Right lobe of liver (tissue), 6 donors: ENCODE measurements at places on chromosomes 7 and 10. TPM values are rescaled to one million over a fixed set of nuclear protein-coding genes. Genes with fewer than 3 reads are reported as not detected.

- H3K27ac ChIP-seq = no peak overlapping the region
- no peaks in the 10 kb centered on the region for H3K4me1 ChIP-seq
- no peak overlapping the region for H3K4me3 ChIP-seq
- DNase-seq = no peak
- no peaks in the 10 kb centered on the region for H3K27me3 ChIP-seq
Measured at GRCh38 chr7:30522159-30522558, 17.5 kb upstream of the GGCT start.

DNA sequence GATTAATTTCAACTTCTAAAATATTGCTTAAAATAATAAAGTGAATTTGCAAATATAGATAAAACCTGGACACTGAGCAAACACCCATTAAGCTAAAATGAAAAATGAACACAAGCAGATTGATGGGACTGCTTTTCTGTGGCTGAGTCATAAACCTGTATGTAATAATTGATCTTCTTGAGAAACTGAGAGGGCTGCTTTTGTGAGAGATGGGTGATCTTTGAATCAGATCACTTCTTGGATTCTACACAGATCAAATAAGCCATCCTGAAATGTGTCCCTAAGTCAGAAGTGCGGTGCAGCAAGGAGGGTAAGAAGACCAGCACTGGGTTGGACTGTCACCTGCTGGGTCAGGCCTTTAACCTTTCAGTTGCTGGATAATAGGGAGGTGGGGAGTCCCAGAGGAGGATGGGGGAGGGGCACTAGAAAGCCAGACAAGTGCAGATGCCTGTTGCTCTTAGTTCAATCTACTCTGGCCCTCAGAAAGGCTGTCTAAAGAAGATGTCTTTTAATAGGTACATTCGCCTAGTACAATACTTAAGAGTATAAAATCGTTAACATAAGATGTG lies 178.2 kb upstream of the NAMPT start:
- H3K36me3 ChIP-seq = no peaks in the 10 kb centered on the region
- H3K27ac ChIP-seq = no peak overlapping the region
- H3K27me3 ChIP-seq = no peaks in the 10 kb centered on the region
- no peak overlapping the region for H3K4me3 ChIP-seq
- H3K4me1 ChIP-seq = no peaks in the 10 kb centered on the region

GRCh38 chr10:58998924-58999713 lies 177.3 kb upstream of the PHYHIPL start:
- H3K27ac ChIP-seq = peak overlapping the region; percentile 95
- no peaks in the 10 kb centered on the region for H3K27me3 ChIP-seq
- peaks cover 37% of the 10 kb centered on the region for H3K4me1 ChIP-seq
- peak; percentile 86 for DNase-seq

- no peak overlapping the region for H3K4me3 ChIP-seq
- no peaks in the 10 kb centered on the region for H3K4me1 ChIP-seq
Measured at GRCh38 chr7:79489371-79489770, 35.9 kb upstream of the MAGI2 start.

DNA sequence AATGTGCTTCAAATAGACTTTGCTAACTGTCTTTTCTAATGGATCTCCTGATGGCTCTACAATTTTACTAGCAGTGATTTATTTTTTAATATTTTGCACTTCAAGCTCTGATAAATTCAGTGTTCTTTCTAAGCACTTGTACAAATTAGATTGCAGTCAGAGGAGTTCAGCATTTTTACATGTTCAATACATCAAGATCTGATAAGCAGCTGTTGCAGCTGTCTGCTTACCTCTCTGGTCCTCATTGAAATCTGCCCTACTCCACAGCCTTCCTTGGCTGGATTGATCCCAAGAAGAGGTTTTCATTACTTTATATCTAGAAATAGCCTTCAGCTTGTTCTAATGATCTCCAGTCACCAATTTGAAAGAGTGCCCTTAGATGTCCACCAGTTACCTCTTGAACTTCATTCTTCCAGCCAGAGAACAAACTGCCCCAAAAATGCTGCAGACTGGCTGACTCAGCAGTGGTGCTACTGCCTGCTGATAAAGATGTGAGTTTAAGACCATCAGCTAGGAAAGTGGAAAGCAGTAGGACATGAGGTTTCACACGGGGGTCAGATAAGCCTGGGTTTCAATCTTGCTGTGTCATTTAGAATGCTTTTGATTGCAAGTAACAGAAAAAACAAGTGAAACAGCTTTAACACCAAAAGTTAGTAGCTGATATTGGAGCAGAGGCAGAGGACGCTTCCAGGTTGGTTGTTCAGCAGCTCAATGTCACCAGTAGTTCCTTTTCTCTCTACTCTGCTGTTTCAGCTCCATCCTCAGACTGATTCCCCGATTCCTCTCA lies 350.9 kb upstream of the NPVF start:
- no peak overlapping the region for H3K27ac ChIP-seq
- no peaks in the 10 kb centered on the region for H3K4me1 ChIP-seq
- H3K4me3 ChIP-seq = no peak overlapping the region
- DNase-seq = no peak
- no peaks in the 10 kb centered on the region for H3K27me3 ChIP-seq
- no peaks in the 10 kb centered on the region for H3K36me3 ChIP-seq

- H3K4me3 ChIP-seq = no peak overlapping the region
- peak; percentile 59 for DNase-seq
Measured at GRCh38 chr7:41459623-41460261, 243.1 kb downstream of the INHBA start.

GRCh38 chr10:78170026-78170475 lies 136.4 kb downstream of the RPS24 start:
- H3K4me1 ChIP-seq = no peaks in the 10 kb centered on the region
- no peaks in the 10 kb centered on the region for H3K36me3 ChIP-seq
- no peak overlapping the region for H3K27ac ChIP-seq
- H3K27me3 ChIP-seq = no peaks in the 10 kb centered on the region
- no peak for DNase-seq
- H3K4me3 ChIP-seq = no peak overlapping the region

DNA sequence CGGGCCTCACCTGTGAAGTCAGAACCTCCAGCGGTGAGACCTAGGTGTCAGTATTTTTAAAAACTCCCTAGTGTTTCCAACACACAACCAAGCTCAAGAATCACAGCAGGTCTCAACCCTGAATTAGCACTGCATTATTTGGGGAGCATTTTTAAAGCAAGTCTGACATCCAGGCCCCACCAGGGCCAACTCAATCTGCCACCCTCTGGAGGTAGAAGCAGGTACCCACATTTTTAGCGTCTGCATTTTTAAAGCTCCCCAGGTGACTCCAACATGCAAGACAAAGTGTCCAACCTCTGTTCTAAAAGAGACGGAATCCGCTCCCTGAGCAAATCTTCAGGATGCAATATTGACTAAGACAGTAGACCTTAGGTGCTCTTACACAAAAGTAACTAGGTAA lies 225.7 kb downstream of the TNS3 start:
- no peaks in the 10 kb centered on the region for H3K4me1 ChIP-seq
- no peak overlapping the region for H3K4me3 ChIP-seq
- DNase-seq = no peak

DNA sequence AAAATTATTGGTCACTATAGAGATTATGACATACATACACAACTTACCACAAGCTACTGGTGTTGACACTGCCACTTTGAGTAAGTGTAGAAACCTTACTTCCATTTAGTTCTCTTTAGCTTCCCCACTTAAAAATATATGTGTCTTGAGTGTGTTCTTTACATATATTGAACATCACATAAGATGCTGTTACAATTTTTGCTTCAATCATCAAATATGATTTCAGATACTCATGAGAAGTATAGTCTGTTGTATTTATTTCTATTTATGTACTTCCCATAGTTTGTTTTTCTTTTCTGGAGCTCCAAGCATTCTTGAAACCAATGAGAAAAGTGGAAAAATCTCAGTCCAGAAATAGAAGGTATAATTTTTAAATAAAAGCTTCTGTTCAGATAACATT lies 102.7 kb upstream of the SDK1 start:
- DNase-seq = no peak
- no peak overlapping the region for H3K4me3 ChIP-seq
- H3K27ac ChIP-seq = no peak overlapping the region
- H3K27me3 ChIP-seq = no peaks in the 10 kb centered on the region
- H3K4me1 ChIP-seq = no peaks in the 10 kb centered on the region

DNA sequence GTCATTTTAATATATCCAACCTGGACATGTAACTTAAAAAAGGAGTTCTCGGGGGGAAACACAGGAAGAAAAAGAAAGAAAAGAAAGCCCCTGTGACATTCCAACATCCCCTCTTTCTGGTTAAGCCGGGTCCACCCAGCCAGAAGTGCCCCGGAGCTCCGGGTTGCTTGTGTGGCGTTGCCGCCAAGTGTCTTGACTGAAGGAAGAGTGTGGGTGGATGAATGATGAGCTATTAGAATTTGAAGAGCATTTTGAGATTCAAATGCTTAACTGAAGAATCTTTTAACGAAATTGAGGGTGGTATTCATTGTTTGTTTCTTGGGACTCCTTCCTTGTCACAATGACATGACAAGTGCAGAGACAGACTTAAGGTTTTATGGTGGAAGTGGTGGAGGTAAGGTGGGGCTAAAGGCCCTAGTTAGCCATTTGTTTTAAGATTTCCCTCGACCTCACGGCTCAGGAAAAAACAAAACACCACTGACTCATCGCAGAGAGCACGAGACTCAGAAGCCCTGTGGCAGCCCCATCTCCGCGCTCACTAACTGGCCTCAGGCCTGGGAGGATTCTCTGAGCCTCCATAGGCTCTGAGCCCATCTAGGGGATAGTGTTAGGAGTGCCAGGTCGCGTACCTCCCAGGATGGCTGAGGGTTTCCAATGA lies 1.8 kb upstream of the GLI3 start:
- no peak for DNase-seq
- no peaks in the 10 kb centered on the region for H3K27me3 ChIP-seq
- no peaks in the 10 kb centered on the region for H3K36me3 ChIP-seq
- no peak overlapping the region for H3K4me3 ChIP-seq
- H3K4me1 ChIP-seq = no peaks in the 10 kb centered on the region

- H3K4me3 ChIP-seq = no peak overlapping the region
- no peak overlapping the region for H3K27ac ChIP-seq
- H3K27me3 ChIP-seq = no peaks in the 10 kb centered on the region
- H3K36me3 ChIP-seq = no peaks in the 10 kb centered on the region
Measured at GRCh38 chr10:61211468-61211867, 241.7 kb downstream of the TMEM26 start.

GRCh38 chr7:113394856-113395255 lies 276.5 kb upstream of the SMIM30 start:
- H3K27ac ChIP-seq = no peak overlapping the region
- no peak overlapping the region for H3K4me3 ChIP-seq
- H3K27me3 ChIP-seq = no peaks in the 10 kb centered on the region
- no peaks in the 10 kb centered on the region for H3K36me3 ChIP-seq
- H3K4me1 ChIP-seq = no peaks in the 10 kb centered on the region
- no peak for DNase-seq

DNA sequence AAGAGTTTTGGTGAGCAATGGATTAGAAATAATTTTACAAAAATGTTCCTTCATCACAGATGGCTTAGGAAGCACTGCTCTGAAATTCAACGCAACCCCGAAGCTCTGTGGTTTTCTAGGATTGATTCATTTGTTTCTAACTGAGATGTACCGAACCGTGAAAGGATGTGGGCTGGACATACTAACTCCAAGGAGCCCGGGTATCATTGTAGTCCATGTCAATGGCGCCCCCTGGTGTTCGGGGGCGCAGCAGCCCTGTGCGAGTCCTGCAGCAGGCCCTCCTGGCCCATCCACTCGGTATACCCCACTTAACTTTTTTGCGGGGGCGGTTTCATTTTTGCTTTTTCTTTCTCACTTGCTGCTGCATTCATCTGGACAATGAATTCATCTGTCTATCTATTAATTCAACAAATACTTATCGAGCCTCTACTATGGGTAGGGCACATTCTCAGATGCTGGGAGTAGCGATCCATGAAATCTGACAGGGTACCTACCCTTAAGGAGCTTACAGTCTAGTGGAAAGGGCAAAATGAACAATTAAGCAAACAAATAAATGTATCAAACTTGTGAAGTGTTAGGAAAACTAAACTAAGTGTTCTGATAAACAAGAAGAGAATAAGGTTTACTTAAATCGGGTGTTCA lies 25.2 kb upstream of the ITPRID1 start:
- no peaks in the 10 kb centered on the region for H3K27me3 ChIP-seq
- no peak overlapping the region for H3K27ac ChIP-seq
- DNase-seq = peak; percentile 70
- H3K4me3 ChIP-seq = no peak overlapping the region
- no peaks in the 10 kb centered on the region for H3K36me3 ChIP-seq

DNA sequence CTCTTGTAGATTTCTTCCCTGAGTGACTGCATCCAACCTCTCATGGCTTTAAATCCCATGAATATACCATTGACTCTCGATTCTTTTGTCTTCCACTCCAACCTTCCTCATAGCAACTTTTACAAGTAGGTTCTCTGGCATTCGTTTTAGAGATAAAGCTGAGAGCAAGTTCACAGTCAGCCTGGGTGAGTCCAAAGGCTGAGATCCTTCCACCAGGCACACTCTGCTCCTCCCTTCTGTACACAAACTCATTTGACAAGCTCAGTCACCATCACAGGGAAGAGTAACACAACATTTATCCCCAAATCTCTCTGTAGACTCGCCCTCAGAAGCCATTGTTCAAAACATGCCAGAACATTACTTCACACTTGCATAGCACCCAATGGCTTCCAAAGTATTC lies 10.9 kb downstream of the CTTNBP2 start:
- H3K4me1 ChIP-seq = no peaks in the 10 kb centered on the region
- no peak for DNase-seq
- no peak overlapping the region for H3K27ac ChIP-seq
- H3K36me3 ChIP-seq = no peaks in the 10 kb centered on the region

GRCh38 chr7:81469869-81470723 lies 299.8 kb downstream of the HGF start:
- peak; percentile 68 for DNase-seq
- no peak overlapping the region for H3K27ac ChIP-seq
- H3K27me3 ChIP-seq = no peaks in the 10 kb centered on the region
- H3K4me1 ChIP-seq = no peaks in the 10 kb centered on the region

- no peak overlapping the region for H3K4me3 ChIP-seq
- H3K27me3 ChIP-seq = no peaks in the 10 kb centered on the region
- DNase-seq = no peak
- no peaks in the 10 kb centered on the region for H3K4me1 ChIP-seq
Measured at GRCh38 chr10:1524540-1524939, 212.8 kb downstream of the ADARB2 start.

GRCh38 chr10:111297351-111297848 lies 220.6 kb downstream of the ADRA2A start:
- no peaks in the 10 kb centered on the region for H3K4me1 ChIP-seq
- DNase-seq = no peak
- no peaks in the 10 kb centered on the region for H3K36me3 ChIP-seq
- H3K27me3 ChIP-seq = no peaks in the 10 kb centered on the region

Gene BMPER
- total RNA-seq = 17.1 TPM

Gene ARHGAP19
- 5.5 TPM for total RNA-seq

Gene PIP
- not detected for total RNA-seq

Gene TMEM236
- total RNA-seq = 0.13 TPM

Gene CPA1
- not detected for total RNA-seq
